CD8-positive, alpha-beta T cell (primary cell): ENCODE measurements at places on chromosomes 3 and 15.

DNA sequence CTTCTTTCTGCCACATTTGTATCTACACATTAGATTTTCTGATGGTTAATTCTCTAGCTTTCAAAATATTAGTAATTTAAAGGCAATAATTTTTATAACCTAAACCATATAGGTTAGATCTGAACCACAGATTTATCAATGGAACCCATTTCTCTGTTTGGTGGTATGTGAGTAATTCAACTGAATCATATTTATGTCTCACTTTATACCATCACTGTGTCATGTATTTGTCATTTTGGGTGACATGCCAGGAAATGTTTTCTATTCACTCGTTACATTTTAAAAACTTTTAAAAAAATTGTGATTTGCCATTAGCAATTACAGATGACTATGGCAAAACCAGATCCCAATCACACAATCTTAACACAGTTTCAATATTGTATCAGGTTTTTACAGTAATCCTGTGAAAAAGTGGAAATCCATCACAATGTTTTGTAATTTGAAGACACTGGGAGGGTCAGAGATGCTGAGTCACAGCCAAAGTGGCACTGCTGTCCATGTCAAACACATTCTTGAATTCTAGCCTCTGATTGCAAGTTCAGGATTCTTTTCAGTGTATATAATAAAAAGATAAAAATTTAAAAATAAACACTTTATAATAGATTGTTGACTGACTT lies 356.0 kb upstream of the RBMS3 start:
- no peak for DNase-seq

DNA sequence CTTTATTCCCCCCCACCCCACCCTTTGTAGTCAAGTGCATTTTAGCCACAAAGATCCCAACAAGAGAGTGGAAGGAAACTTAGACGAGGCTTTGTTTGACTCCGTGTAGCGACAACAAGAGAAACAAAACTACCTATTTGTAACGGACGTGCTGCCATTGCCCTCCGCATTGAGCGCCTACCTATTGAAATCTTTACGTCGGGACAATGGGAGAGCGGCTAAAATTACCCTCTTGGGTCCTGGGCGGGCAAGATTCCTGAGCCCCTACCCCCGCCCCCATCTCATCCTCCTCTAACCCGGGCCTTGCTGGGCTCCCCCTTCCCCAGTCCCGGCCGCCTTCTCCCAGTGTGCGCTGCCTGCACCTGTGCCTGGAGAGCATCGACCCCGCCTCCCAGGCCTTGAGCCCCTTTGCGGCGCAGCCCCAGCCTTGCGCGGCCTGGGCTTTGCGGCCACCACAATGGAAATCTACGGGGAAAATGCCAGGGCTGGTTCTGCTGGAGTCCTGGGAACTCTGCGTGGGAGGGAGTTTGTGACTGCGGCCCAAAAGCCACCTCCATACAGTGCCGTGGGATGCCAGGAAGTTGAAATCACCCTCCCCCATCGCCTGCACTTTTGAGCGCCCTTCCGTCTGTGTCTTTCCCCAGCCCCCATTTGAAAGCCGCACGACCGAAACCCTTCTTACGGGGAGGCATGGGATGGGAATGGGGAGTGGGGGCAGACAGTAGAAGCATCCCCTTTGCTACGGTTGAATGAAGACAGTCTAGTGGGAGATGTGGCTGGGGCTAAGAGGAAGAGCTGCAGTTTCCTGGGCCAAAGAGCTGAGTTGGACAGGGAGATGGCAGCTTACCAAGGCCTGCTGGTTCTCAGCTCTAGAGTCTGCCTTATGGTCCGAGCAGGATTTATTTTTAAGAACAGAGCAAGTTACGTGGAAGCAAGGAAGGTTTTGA lies 1.1 kb upstream of the SOX2 start:
- no peak for DNase-seq

DNA sequence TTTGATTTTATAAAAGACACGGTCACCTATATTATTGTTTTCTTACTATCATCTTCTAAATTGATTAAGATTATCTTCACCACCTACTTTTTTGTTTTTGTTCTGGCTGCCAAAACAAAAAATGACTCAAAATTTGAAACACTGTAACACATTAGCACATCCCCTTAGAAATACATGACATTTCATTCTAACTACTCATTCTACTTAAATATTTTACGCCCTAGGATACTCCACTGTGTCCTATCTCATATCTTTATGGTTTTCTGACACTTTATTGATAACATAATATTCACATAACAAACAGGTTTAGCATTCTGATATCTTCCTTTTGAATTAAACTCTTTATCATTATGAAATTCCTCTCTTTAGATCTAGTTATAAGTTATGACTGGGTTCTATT lies 656.2 kb downstream of the GBE1 start:
- no peak for DNase-seq

DNA sequence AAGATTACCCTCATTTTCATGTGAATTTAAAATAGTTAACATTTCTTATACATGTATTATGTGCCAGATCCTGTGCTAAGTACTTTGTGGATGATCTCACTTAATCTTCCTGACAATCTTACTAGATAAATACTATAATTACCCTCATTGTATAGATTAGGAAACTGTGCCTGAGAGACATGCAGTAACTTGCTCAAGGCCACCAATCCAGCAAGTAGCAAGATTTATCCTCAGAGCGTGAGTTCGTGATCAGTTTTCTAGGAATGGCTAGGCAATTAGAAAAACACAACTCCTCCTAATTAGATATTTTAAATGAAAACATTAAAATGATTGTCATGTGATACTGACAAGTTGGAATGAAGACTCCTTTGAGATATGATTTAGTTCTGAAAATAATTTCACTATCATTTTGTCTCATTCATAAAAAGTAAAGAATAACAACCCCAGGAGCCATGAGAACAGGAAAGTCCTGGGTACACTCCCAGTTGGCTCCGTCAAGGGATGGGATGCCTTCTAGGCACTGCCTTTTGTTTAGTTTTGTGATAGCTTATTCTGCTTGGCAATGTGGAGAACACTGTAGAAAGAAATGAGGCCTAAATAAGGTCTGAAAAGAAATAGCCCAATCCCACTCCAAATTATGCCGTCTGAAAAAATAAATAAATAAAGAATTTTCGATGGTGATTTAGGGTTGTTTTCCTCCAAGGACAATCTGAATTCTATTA lies 61.3 kb downstream of the FBN1 start:
- DNase-seq = no peak

GRCh38 chr15:101123222-101123910 lies 128.5 kb downstream of the CHSY1 start:
- DNase-seq = no peak

DNA sequence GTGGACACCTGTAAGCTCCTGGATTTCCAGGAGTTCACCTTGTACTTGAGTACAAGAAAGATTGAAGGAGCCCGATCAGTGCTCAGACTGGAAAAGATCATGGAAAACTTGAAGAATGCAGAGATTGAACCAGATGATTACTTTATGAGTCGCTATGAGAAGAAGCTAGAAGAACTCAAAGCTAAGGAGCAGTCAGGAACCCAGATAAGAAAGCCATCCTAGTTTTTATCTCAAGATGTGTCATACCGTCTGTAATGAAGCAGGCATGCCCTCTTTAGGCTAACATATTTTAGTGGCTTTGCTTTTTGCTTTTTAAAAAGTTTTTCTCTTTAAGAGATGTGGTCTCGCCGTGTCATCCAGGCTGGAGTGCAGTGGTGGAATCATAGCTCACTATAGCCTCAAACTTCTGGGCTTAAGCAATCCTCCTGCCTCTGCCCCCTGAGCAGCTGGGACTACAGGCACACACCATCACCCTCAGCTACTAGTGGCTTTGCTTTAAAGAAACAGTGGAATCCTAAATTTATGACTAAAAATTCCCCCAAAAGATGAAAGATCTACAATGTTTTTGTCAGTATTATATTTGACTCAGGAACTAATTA lies 28.1 kb downstream of the EXOG start:
- DNase-seq = no peak

DNA sequence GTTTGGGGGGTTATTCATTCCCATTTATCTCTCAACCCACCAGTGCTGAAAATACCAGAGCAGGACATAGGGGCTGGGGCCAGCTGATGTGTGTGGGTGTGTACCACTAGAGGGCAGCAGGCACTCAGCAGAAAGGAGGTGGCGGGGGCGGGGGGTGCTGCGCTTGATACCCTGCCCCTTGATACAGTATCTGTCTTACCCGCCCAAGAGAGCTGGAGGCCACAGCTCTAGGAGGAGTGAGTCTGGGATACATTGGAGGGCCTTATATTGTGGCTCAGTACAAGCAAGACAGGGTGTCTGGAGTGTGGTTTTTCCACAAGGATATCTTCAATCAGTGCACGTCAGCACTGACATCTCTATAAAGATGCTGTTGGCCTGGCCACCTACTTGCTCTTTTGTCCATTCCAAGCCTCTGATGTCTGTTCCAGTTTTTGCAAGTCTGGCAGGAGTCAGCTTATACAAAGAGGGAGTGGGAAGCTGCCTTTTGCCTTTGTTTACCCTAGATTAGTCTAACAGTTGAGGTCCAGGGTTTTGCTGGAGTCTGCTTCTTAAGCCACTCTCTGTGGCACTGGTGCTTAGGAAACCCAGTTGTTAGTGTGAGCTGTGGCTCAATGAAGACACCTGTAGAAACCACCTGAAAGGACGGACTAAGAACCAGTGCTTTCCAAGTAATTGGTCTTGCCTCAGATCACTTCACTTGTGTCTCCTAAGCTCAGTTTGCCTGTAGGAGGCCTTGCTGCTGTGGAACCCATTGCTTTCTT lies 1.5 kb upstream of the RBM15B start:
- DNase-seq = no peak

GRCh38 chr3:13598201-13598600 lies 49.3 kb downstream of the FBLN2 start:
- no peak for DNase-seq

DNA sequence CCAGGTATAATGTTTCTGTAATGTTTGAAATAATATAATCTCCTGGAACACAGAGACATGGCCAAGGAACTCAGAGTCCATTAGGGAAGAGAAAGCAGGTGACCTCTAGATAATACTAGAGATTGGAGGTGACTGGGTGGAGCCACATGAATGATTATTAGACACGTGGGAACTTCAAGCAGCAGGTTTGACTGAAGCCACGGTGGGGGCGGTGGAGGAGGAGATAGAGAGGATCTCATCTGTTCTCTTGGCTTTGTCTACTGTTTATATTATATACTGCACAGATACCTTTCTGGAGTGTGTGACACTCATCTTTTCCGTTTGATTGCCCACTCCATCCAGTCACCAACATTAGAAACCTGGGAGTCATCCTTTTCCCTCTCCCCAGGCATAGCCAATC lies 33.7 kb downstream of the KIF7 start:
- DNase-seq = no peak

DNA sequence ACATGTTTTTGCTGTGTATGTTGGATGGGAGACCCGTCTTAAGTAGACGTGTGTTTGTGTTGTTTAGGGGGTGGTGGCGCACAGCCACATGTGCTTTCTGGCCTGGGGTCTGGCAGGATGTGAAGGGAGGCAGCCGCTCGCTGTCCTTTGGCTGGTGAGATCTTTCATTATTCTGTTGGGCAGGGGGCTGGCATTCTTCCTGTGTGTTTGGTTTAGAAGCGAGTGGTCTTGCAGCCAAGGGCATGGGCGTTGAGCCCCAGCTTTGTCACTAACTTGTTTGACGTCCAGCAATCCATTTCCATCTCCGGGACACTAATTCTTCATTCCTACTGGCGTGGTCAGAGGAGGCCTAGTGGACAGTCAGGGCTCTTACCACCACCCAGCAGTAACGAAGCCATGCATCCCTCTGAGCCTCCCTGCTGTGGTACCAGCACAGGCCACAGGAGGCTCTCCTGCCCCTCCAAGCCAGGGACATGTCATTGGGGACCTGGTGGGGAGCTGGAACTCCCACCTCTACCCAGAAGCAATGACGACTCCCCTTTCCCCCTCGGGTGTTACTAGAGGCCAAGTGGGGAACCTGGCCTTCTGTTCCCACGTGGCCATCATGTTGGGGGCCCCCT lies 10.7 kb downstream of the THSD4 start:
- DNase-seq = no peak

DNA sequence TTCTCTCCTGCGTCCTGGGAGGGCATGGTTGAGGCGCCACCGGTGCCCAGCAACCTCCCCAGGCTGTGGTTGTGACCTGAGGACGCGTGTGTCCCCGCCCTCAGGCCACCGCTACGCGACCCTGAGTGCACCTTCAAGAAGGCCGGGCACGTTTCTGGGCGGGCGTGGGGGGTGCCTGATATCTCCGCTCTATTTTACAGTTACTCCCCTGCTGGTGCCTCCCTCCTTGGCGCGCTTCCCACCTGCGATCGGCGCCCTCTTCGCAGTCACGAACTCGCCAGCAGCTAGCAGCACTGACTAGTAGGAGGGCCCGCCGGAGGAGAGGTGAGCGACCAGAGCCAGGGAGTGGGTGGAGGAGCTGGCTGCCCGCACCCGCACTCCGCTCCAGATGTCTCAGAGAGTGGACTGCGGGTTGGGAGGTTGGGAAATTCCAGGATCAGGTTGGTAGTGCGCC lies 43.2 kb upstream of the POLG start:
- peak; percentile 39 for DNase-seq

- DNase-seq = no peak
Observed at GRCh38 chr3:196419386-196419785, 12.8 kb downstream of the UBXN7 start.

GRCh38 chr15:91561371-91562100 lies 292.0 kb upstream of the SLCO3A1 start:
- DNase-seq = no peak

GRCh38 chr15:33022629-33023028 lies 171.9 kb downstream of the FMN1 start:
- DNase-seq = no peak

DNA sequence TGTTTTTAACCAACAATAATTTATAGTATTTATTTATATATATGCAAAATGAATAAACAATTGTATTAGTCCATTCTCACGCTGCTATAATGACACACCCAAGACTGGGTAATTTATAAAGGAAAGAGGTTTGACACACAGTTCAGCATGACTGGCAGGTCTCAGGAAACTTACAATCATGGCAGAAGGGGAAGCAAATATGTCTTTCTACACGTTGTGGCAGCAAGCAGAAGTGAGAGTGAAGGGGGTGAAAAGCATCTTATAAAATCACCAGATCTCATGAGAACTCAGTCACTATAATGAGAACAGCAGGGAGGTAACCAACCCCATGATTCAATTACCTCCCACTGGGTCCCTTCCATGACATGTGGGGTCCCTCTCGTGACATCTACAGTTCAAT lies 162.8 kb upstream of the SLITRK3 start:
- DNase-seq = no peak

- DNase-seq = no peak
Observed at GRCh38 chr15:61621146-61621545, 392.0 kb upstream of the RORA start.

GRCh38 chr15:58003810-58004209 lies 61.7 kb downstream of the ALDH1A2 start:
- no peak for DNase-seq
